Left renal pelvis (tissue), 4 donors: ENCODE measurements at places on chromosomes 5 and 9.
A peak's percentile ranks its signal among the peaks of the same experiment; 100 is the strongest.

DNA sequence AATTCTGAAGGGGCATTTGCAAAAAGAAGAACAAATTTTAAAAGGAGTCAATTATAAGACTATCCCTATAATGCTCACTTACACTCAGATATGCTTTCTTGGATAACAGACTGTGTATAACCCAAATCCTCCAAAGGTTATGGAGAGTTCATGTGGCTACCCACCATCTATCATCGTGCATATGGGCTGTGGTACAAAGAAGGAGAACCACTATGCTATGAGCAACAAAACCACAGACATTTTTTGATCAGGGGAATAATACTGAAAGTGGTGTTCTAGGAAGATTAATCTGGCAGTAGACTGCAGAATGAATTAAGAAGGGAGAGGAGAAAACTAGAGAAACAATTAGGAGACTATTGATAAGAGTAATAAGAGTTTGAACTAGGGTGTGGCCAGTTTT, 16.8 kb downstream of the NR3C1 start:
- no peak for DNase-seq

DNA sequence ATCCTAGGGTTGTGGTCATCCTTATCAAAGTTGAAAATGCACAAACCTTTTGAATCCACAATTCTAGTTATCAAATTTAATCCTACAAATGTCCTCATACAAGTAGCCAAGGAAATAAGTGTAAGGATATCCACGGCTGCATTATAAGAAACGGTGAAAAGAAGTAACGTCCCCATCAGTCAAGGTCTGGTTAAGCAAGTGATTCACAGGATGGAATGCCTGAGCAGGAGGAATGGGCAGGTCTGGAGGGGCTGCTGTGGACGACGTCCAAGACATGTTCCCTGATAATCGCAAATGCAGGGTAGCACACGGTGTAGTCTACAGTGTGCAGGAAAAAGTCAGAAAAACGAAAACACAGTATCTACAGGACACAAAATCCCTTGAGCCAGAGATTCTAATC, 118.6 kb downstream of the ADAMTS2 start:
- no peak for DNase-seq

- peak; percentile 89 for DNase-seq
These were observed at the start of gene RPS23 for GRCh38 chr5:82277987-82278710. Gene RPS23 (minus strand): TSS chr5:82278354. CDS start chr5:82278323, 31 bp downstream.

DNA sequence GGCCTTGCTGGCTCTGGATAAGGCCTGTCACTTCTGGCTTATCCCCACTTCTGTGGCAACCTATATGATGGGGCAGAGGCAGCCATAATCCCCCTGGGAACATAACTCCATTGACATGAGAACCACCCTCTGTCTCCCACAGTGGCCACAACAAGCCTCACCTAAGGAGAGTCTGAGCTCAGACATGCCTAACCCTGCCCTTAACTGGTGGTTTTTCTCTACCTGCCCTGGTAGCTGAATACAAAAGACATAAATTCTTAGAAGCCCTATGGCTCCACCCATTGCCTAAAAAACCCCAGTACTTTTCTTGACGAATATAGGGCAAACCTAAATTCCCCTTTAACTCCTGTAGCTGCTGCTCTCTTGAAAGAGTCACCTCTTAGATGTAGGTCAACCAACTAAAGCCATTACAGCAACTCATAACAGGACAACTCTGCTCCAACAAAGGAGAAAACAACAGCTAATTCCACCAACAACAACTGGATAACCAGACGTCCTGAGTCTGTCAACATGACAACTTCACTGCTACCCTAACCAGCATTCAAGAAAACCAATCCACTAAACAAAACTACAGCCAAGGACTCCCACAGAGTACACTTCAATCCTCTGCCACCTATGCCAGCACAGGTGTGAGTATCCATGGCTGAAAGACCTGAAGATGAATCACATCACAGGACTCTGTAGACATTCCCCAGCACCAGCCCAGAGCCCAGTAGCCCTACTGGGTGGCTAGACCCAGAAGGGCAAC, 427.7 kb downstream of the PRELID2 start:
- DNase-seq: no peak

DNA sequence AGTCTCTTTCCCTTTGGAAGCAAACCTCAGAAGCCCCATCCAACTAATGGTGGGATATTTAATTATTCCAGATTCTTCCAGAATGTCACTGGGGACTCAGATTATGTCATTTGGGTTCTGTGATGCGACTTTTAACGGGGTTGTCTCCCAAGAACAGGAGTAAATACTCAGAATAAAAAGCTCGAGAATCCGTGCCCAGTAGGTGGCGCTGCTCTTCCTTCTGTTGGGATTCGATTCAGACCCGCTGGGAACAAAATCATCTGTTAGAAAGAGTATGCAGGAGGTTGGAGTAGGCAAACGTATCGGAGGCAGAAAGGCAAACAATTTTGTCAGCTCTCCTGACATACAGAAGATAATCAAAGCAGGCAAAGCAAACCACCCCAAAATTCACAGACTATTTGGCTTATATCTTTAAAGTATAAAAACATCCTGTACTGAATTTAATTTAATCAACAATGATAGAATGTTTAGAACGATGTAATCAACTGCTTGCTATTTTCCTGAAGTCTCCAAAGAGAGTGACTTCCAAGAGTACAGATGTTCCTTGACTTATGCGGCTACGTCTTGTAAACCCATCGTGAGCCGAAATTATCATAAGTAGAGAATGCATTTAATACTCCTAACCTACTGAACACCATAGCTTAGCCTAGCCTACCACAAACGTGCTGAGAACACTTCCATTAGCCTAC, 169.8 kb upstream of the RAI14 start:
- peak; percentile 75 for DNase-seq

DNA sequence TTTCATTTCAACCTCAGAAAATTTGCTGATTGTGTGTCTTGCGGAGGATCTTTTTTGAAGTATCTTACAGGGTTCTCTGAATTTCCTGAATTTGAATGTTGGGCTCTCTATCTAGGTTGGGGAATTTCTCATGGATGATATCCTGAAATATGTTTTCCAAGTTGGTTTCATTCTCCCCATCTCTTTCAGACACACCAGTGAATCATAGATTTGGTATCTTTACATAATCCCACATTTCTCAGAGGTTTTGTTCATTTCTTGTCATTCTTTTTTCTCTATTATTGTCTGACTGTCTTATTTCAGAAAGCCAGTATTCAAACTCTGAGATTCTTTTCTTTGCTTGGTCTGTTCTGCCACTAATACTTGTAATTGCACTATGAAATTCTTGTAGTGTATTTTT, 456.9 kb downstream of the PRELID2 start:
- no peak for DNase-seq
